Psoas muscle (tissue), 8 donors: ENCODE measurements at places on chromosomes 2 and 18. TPM values are rescaled to one million over a fixed set of nuclear protein-coding genes. Genes with fewer than 3 reads are reported as not detected.

DNA sequence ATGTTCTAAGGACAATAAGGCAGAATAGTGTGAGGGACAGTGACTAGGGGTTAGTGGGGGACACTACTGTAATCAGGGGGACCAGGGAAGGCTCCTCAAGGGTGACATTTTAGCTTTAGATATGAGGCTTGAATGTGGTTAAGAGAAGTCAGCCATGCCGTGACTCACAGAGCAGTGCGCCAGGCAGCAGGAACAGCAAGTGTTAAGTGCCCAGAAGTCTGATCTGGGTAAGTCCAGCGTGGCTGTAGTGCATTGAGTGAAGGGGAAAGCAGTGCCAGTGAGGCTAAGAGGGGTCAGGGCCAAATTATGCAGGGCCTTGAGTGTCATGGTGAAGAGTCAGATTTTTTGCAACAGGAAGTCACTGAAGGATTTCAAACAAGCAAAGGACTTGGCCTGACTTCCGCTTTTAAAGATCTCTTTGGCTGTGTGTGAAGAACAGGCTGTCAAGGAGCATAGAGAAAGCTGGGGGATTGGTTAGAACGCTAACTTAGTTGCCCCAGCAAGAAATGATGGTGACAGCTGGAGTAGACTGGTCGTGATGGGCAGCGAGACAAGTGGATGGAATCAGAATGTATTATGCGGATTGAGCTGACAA lies 151.5 kb downstream of the MSH2 start:
- DNase-seq = no peak

- no peak for DNase-seq
Observed at GRCh38 chr2:128984081-128984480, 665.4 kb upstream of the HS6ST1 start.

Gene HOXD8
- 12.9 TPM for polyA plus RNA-seq

DNA sequence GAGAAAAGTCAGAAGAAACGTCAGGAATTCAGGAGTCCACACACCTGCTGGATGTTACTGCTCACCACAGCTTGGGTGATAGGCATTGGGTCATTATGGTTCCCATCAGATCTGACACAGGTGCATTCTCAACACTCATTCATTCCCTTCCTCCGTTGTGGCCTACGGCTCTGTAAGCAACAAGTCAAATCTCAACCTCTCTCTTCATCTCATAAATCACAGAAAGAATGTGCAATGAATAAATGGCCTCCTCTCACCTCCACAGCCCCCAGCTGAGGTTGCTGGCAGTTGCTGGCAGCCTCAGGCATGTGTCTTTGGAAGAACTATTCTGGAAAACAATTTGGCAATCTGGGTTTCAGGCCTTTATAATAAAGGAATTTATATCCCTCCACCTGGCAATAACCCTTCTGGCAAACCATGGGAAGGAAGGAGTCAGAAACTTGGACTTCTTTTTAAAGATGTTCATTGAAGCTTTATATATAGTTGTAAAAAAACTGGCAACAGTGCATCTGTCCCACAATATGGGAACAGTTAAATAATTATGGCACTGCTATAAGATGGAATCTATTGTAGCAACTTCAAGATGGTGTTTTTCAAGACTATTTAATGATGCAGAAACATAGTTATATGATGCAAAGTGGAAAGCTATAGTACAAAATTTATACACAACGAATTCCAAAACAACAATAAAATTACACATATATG lies 175.4 kb downstream of the ANAPC1 start:
- no peak for DNase-seq

- no peak for DNase-seq
Observed at GRCh38 chr2:112138159-112139032, at the start of gene FBLN7. Gene FBLN7, plus strand, starts transcription at chr2:112138385. Its CDS starts 271 bp downstream, at chr2:112138656.

DNA sequence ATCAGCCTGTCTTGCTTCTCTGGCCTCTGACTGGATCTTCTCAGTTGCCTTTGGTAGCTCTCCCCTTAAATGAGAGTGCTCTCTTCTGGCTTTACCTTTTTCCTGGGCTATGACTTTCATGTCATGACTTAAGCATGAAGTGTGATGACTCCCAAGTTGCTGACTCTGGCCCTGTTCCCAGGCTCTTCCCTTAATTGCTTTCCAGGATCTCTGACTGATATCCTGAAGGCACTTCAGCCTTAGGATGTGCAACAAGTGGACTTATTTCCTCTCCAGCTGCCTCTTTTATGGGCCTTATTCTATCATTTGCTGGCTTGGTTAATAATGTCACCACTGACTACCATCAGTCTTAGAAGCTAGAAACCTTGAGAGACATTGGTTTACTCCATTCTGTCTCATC lies 17.4 kb downstream of the SEMA4F start:
- DNase-seq = no peak

DNA sequence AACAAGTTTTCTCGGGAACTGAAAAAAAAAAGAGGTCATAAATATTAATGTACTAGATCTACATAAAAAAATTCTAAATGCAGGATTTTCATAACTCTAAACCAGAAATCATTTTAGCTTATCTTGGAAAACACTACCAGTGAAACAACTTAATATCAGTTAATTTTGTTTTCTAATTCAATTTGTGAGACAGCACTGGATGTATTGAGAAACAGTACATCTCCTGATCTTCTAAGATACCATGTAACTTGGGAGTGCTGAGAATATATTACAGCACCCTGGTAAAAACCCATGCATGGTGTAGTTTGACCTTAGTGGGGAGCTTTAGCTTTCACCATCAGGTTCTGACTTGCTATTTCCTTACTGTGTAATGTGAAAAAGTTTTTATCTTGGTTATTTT lies 129.6 kb downstream of the NRXN1 start:
- DNase-seq = no peak

Gene TUBA3E
- polyA plus RNA-seq = 0.04 TPM

DNA sequence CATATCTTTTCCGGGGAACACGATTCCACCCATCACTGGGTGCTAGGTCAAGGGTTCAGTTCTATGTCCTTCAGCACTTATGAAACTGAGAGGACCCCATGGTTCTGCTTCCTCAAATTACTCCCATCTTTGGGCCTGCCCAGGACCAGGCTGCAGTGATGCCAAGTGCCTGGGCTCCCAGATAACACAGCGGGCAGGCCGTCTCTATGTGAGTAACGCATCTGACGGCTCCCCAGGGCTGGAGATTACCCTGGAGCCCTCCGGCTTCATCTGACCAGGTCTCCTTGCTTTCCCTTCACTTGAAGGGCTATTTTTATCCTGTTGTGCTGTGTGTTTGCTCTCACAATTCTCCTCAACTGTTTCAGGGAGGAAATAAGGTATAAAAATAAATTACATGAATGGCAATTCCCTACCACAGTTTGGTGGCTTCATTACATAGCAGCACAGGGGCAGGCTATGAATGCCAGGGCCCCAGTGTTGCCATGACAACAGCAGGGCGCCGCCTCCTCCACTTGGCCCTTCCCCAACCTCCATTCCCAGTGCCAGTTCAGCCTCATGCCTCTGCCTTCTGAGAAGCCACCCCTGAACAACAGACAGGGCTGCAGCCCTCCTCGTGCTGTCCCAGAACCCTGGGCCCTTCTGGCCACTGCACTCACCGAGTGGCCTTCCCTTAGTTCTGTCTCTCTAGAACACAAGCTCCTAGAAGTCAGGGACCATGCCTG lies 25.4 kb upstream of the TMEM131 start:
- DNase-seq = no peak

DNA sequence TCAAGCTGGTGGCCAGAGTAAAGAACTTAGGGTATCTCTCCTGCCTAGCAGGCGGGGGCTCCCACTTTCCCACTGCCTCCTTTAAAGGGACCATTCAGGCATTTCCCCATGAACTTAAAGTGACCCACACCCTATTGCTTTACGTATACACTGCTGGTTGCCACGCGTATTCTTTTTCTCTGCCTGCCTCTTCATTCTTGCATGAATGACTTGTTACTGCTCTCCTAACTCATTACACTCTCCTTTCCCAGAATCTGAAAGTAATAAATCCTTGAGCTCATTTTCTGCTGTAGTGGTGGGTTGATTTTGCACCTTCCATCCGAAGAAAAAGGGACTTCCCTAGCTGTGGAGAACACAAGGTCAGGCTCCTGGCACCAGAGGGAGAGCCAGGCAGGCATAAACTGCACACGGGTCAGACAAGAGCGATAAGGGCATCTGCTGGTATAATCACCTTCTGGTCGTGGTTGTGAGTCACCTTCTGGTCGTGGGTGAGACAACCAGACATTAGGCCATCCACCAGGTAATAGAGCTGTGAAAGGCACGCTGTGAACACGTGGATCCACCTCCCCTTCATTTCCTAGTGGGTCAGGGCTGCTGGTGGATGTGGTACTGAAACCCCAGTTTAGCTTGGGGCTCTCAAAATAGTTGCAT lies 950.3 kb downstream of the SOCS6 start:
- no peak for DNase-seq

Gene SLC25A52
- not detected for polyA plus RNA-seq

Gene BMP10
- not detected for polyA plus RNA-seq

- DNase-seq = no peak
Observed at GRCh38 chr2:120108049-120108448, 95.2 kb downstream of the EPB41L5 start.

GRCh38 chr18:49002045-49002444 lies 51.3 kb upstream of the SMAD7 start:
- no peak for DNase-seq

DNA sequence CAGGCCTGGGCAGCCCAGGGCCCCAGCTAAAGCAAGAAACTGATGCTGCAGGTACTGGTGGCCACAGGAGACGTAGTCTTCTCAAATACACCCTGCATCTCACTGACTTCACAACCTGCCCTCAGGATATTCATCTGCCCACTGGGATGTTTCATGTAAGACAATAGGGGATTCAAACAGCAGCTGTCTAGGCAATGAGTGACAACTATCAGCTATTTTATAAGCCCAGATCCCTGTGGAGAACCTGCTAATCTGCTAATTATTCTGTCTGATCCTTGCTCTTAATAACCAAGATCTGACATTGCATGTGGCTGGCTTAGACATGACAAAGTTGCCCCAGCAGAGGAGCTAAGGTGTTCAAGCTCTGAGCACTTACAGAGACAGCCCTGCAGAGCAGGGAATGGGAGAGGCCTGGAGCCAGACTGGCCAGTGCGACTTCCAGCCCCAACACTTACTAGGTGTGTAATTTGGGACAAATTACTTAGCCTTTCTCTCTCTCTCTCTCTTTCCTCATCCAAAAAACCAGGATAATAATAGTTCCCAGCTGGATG lies 28.6 kb downstream of the SIGLEC15 start:
- DNase-seq = no peak

Gene TXNL1
- polyA plus RNA-seq = 117 TPM

Gene TFCP2L1
- 0.14 TPM for polyA plus RNA-seq

DNA sequence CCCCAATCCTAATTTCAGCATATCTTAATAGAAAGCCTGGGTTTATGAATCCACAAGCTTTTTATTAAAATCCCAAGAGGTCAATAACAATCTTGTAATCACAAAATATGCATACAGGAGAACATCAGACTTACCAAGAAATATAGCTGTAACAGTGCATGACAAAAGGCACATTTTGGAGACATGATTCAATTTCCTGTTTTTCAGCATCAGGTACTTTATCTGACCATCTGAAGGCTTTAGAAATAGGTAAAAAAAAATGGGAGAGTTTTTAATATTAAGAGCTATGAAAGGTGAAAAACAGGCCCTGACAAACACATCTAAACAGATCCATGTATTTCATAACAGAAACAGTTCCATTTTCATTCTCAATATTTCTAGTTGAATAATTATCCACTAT lies 89.9 kb upstream of the EFEMP1 start:
- DNase-seq = no peak

Gene CYP1B1
- polyA plus RNA-seq = 1.1 TPM

DNA sequence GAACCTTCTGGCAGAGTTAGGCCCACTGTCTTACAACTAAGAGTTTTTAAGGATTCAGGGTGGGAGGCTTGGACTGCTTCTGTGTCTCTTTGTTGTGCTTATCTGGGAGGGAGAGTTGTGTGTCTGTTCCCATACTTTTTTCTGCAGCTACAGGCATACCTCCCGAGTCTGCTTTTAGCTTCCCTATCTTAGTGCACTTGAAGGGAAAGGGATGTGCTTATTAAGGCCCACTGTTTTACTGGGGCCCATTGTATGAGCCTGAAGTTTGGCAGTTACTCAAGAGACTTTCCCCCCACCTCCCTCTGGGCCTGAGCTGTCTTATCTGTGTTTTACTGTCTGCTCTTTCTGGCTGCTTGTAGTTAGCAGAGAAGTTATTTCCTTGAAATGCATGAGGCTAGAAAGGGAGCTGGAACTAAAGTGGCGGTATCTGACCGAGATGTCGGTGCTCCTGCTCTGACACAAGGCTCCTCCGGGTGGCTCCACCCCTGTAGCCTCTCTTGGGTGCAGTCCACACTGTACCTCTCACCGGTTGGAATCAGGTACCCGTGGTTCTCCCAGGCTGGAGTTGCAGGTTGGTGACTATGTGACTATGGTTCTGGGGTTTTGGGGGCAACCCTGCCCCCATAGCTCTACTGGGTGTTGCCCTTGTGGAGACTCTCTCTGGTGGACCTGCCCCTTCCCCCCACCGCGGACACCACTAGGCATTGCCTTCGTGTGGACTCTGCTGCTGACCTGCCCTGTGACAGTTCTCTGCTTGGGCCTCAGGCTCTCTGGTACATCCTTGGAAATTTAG lies 12.9 kb downstream of the UBR3 start:
- no peak for DNase-seq

DNA sequence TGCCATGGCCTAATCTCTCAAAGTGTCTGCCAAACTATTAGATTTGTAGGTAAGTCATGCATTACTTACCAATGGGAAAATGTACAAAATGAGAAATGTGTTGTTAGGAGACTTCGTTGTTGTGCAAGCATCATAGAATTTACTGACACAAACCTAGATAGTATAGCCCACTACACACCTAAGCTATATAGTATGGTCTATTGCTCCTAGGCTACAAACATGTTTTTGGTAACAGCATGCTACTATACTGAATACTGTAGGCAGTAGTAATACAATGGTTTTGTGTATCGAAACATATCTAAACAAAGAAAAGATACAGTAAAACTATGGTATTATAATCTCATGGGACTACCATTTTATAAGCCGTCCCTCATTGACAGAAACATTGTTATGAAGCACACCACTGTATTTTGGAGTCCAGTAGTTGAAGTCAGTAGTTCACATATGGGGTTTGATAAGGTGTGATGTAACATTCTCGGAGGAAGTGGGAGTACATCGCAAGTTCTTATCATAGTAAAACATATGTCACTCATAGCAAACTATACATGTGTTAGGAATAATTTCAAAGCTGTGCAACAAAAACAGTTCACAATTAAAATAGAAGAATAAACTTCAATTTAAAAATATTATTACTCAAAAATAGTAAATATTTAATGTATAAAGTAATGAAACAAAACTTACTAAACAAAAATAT lies 12.0 kb upstream of the GTF2A1L start:
- no peak for DNase-seq

- DNase-seq = no peak
Observed at GRCh38 chr2:56410140-56410539, 226.3 kb downstream of the CCDC85A start.

Gene LGALSL
- 4.6 TPM for polyA plus RNA-seq

GRCh38 chr18:13185675-13186198 lies 32.8 kb upstream of the LDLRAD4 start:
- no peak for DNase-seq

GRCh38 chr2:237697586-237698357 lies 70.4 kb downstream of the LRRFIP1 start:
- DNase-seq = no peak
